BE2C (cell line): ENCODE measurements at places on chromosomes 6 and 20.

DNA sequence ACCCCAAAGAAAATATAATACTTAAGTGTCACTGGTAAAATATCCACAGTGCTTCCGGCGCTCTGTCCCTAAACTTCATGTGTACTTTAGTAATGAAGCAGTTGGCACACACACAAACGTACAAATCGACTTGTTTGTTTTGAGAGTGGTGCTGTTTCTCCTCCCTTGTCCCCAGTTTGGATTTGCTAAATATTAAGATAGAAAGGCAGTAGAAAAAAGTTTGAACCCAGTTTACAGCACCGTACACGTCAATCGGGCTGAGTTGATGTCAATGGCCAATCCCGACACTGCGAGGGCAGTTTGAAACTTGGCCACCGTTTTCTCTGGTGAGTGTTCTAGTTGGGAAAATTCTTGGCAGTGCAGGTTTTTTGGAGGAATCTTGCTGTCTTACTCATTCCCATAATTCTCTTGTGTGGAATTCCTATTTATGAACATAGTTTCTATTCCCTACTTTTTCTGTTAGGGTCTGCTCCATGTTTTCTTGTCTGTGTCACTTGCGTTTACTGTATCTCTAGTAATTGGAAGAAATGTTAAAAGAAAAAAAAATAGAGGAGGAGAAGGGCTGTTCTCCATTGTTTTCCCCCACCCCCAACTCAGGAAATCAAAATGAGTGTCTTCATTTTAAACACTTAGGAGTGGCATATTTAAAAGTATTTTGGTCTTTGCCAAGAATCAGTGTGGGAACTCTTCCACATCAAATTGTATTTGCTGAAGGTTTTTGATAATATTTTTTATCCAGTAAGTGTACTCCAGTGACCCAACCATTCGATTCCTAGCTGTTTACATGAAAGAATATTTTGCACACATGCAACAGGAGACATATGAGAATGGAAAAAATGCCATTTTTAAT is 72.3 kb downstream of the OR2B2 start:
- DNase-seq, result peak; percentile 47

DNA sequence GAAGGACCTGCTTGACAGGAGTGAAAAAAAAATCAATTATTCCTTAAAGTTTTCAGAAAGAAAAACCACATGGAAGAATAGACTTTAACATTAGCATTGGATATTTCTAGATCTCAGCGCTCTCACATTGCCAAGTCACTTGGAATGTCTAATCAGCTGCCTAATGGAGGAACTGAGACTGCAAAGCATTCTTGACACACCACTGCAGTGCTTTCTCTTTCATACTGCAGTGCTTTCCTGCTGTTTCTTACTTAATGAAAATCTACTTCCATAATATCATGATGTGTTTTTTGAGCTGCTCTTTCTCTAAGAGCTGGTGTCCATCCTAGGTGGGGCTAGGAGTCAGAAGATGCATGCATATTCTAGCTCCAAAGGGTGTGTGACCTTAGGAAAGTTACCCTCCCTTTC is 20.4 kb upstream of the MCM3 start:
- no peak for DNase-seq

DNA sequence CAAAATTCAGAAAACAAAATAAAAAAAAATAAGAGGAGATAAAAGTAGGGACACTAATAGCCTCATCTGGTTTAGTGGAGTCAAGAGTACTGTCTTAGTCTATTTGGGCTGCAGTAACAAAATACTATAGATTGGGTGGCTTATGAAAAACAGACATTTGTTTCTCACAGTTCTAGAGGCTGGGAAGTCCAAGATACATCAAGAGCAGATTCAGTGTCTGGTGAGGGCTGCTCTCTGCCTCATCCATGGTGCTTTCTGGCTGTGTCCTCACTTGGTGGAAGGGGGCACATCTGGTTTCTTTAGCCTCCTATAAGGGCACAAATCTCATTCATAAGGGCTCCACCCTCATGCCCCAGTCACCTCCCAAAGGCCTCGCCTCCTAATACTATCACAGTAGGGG is 26.0 kb downstream of the NRSN1 start:
- DNase-seq, result no peak

- DNase-seq, result no peak
These were observed 5.6 kb downstream of the PSMA7 start for GRCh38 chr20:62137478-62138203.

DNA sequence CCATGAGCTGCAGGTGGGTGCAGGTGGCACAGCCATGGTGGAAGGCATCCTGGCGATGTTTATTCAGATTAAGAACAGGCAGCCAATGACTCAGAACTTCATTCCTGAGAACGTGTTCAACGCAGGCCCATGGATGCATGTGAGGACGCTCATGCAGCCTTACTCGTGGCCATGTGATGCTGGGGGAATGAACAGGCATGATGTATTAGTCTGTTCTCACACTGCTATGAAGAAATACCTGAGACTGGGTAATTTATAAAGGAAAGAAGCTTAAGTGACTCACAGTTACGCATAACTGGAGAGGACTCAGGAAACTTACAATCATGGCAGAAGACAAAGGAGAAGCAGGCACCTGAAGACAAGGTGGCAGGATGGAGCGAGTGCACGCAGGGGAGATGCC is 146.6 kb downstream of the RNASET2 start:
- DNase-seq, result no peak
